AG10803 (cell line): ENCODE measurements at places on chromosomes 16 and 17.

DNA sequence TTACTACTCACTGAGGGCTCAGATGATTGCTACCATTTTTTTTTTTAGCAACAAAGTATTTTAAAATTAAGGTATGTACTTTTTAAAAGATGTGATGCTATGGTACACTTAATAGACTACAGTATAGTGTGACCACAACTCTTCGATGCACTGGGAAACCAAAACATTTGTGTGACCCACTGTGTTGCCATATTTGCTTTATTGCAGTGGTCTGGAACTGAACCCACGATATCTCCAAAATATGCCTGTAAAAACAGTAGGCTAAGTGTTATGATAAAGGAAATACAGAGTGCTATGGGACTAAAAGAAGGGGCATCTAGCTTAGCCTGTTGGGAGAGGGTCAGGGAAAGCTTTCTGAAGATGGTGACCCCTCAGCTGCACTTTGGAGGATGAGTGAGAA, 41.6 kb upstream of the HNF1B start:
- no peak for DNase-seq

GRCh38 chr17:83144421-83145357, 65.3 kb downstream of the METRNL start:
- peak; percentile 87 for DNase-seq

- no peak for DNase-seq
These were observed 11.0 kb upstream of the RCVRN start for GRCh38 chr17:9916108-9916507.

GRCh38 chr17:81871387-81872230, 472 bp upstream of the ARHGDIA start:
- peak; percentile 89 for DNase-seq

DNA sequence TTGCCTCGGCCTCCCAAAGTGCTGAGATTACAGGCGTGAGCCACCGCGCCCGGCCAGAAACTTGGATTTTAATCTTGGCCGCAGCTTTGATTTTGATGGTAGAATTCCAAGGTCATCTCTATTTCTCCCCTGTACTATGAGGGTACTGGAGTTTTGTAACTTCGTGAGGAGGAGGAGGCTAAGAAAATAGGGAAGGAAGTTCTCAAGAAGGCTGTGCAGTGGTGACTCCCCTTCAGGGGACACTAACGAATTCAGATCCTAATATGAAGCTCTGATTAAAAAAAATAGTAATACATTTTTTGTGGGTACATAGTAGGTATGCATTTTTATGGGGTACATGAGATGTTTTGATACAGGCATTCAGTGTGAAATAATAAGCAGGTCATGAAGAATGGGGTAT, 55.9 kb downstream of the LDHD start:
- no peak for DNase-seq

- peak; percentile 22 for DNase-seq
These were observed 80.0 kb downstream of the ATF7IP2 start for GRCh38 chr16:10465821-10466220.

- DNase-seq: no peak
These were observed 38.9 kb upstream of the PLCG2 start for GRCh38 chr16:81740169-81740568.

DNA sequence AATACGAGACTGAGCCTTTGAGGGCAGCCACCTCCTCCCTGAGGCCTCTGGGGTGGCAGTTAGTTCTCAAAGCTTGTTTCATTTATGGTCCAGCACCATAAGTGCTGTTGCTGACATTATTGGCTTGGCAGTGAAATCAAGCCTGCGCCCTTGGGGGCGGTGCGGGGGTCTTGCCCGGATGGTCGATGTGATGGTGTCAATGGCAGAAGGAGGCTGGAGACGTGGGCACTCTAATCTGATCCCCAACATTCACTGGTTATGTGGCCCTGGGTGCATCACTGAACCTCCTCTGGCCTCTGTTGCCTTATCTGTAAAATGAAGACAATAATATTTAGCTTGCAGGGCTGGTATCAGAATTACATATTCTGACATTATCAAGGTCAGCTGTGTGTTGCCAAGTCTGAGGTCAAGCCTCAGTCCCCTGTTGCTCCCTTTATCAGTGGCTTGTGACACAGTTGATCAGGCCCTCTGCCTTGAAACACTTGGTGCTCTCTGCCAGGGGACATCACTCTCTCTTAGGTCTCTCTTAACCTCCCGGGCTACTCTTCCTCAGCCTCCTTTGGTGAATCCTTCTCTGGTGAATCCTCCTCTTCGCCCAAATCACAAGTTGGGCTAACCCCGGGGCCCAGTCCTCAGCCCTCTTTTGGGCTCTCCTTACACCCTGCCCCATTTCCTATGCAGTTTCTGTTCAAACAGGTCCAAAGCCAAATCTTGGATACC, 11.8 kb upstream of the TMEM220 start:
- DNase-seq: no peak

GRCh38 chr17:50064253-50065001, 8.5 kb downstream of the ITGA3 start:
- peak; percentile 95 for DNase-seq

DNA sequence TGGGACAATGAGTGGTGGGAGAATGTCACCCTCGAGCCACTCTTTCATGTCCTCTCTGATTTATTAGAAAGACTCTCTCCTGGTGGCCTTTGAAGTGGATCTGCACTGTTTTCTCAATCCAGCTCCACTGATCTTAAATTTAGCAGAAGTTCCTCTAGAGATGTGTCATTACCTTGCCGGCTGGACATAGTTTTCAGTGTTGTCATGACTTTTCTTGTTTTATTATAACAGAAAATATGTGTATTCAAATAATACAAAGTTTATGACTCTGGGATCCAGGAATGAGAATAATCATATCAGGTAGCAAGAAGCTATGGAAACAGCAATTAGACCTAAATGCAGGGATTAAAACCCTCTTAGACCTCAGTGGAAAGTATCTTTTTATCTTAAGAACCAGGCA, 247.5 kb upstream of the ELAC2 start:
- DNase-seq: no peak

DNA sequence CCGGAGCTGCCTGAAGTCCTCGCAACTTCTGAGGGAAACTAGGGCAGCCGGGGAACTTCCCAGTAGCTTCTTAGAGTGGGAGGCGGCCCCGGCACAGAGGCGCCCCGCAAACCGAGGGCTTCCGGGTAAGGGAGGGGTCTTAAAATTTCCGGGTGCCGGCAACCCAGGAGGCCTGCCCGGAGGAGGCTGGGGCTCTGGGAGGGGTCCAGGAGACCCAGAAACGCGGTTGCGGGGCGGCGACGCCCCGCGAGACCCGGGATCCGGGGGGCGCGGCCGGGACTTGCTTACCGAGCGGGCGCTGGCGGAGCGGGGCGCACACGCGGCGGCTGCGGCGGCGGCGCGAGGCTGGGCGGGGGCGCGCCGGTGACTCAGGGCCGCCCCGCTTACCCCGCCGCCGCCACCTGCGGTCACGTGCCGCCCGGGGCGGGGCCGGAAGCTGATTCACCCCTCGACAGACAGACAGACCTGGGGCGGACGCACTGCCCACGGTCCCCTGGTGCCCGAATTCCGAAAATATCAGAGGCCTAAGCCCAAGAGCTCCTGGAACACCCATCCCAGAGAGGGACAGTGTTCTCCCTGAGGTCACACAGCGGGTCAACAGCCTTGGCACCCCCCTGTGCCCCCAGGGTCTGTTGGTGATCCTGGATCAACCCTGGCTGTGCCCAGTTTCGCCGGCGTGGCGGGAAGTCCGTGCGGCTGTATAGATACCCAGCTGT, at the start of gene FAM83G:
TSS of gene FAM83G (minus strand) at position 344 of the 716 bp plus-strand sequence. CDS start 723 bp downstream, outside the sequence.
- DNase-seq: peak; percentile 68

DNA sequence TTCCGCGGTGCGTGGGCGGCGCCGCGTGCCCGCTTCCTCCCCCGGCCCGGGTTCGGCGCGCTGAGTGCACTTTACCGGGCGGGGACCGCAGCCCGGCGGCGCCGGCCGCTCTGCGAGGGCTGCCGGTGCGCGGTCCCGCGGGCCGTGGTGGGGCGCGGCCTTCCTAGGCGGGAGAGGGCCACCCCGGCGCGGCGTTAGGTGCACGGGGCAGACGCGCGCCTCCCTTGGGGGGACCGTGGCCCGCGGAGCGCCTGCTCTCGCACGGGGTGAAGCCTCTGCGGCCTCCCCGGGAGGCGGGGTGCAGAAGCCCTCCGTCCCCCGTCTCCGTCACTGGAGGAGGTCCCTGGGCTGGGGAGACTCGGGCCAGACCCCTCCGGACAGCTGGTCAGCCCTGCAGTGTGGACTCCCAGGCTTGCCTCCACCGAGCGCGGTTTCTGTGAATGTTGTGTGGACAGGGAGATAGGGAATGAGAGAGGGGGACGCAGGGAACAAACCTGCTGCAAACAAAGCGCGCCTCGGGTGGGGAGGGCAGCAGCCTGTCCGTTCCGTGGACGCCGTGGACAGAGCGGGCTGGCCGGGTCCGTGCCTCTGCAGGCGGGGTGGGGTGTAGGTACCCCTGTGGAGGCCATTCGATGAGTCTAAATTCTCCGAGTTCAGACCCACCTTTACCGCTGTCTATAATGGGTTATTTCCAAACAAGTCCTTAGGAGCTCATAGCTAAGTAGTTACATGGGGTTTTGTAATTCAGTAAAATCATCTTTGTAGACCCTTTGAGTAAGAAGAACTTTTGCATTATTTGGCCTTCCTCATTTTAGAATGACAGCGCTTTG, 721 bp downstream of the TBCD start:
- DNase-seq: no peak

DNA sequence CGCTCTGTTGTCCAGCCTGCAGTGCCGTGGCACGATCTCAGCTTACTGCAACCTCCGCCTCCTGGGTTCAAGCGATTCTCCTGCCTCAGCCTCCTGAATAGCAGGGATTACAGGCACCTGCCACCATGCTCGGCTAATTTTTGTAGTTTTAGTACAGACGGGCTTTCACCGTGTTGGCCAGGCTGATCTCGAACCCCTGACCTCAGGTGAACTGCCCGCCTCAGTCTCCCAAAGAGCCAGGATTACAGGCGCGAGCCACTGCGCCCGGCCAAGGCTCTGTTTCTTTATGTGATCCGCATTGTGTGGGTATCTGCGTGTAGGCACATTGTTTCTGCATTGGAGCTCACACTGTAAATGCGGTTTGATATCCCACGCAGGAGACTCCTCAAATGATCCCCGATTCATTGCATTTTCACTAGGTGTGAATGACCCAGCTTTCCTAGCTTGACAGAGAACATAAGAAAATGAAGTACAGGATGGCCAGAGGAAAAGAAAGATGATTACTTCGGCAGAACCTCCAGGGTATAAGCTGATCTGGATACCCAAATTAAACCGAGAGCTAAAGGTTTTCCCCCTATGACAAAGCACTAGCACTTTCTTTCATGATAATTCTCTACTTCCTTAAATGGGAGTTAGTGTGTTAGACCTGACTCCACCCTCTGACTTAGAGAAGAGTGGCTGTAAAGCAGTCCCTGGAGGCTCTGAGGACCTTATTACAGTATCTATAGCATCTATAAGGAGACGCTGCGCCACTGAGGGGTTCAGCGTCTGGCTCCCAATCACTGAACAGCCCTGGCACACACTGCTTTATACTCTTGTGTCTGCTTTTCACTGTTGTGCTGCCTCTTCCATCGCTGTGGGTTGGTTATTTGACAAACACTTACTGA, 17.3 kb downstream of the COTL1 start:
- no peak for DNase-seq

- peak; percentile 24 for DNase-seq
These were observed 5.7 kb downstream of the FOXF1 start for GRCh38 chr16:86515777-86516622.

GRCh38 chr17:43356999-43357398, 41.8 kb upstream of the ARL4D start:
- DNase-seq: peak; percentile 84

DNA sequence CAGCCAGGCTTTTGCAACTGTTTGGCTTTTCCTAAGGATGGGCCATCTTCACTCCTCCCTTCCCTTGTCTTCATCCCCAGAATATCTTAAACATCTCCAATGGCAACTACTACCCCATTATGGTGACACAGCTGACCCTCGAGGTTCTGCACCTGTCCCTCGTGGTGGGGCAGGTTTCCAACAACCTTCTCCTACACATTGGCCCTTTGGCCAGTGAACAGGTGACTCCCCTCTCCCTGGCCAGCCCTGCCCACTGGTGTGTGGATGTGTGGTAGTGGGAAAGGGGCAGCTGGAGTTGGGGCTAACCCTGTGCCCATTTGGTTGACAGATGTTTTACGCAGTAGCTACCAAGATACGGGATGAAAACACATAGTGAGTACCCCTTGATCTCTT, 4.7 kb downstream of the TMEM106A start:
- no peak for DNase-seq

GRCh38 chr17:38561416-38562214, 44.1 kb downstream of the SRCIN1 start:
- DNase-seq: no peak

DNA sequence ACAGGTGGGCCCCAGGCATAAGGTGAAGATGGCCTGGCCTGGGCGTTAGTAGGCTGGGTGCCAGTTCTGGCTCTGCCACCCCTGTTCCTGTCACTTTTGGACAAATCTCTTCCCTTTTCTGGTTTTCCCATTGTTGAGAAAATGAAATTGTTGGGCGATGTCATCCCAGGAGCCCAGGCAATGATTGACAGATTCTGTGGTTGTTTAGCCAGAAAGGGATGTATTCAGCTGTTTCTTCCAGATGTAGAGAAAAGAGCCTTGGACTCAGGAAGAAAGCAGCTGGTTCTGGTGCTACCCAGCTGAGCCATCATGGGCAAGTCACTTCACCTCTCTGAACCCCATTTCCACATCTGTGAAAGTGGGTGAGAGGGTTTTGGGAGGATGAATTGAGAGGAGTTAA, 60.1 kb upstream of the MRTFB start:
- DNase-seq: no peak

- peak; percentile 65 for DNase-seq
These were observed 57.1 kb upstream of the WSB1 start for GRCh38 chr17:27236717-27237315.
